ENCODE measurements at places on chromosomes 7 and 10.
A peak's percentile ranks its signal among the peaks of the same experiment; 100 is the strongest.

- DNase-seq, result no peak
Measured at GRCh38 chr7:150745876-150746275, 8.7 kb downstream of the GIMAP5 start.

DNA sequence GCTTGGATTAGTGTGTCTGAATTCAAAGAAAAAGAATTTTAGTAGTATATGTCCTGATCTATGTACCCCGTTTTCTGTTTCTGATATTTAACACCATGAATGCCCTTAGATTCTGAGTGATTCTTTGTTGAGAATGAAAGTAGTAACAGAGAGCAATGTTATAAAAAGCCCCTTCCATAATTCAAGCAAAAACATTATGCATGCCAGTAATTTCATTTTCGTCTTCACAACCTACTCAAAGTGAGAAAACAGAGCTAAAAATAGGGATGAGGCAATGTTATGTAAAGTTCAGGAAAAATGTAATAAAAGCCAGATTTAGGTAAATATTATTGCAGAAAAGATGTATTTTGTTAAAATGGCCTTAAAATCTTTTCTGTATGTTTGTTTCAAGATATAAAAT, 28.1 kb downstream of the PTPRZ1 start:
- DNase-seq, result no peak

- DNase-seq, result no peak
Measured at GRCh38 chr10:13247784-13248183, 13.6 kb upstream of the UCMA start.

DNA sequence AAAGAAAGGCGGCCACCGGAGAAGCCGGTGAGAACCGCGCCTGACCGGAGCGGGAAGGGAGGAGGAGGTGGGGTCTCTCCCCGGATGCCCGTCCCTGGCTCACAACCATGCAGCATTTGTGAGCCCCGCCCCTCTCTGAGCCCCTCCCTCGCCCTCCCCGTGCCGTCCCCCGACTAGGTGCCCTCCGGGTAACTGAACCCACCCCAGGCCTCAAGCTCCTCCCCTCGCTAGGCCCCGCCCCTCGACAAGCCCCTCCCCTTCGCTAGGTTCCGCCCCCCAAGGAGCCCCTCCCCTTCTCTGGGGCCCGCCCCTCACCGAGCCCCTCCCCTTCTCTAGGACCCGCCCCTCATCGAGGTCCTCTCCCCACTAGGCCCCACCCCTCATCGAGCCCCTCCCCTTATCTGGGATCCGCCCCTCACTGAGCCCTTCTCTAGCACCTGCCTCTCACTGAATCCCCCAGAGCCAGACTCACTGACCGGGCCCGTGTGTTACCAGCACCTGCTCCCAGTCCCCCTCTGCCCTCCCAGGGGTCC, 42.2 kb upstream of the HSPB1 start:
- DNase-seq, result peak; percentile 7

- no peak for DNase-seq
Measured at GRCh38 chr7:134350709-134351108, 34.0 kb upstream of the SLC35B4 start.

DNA sequence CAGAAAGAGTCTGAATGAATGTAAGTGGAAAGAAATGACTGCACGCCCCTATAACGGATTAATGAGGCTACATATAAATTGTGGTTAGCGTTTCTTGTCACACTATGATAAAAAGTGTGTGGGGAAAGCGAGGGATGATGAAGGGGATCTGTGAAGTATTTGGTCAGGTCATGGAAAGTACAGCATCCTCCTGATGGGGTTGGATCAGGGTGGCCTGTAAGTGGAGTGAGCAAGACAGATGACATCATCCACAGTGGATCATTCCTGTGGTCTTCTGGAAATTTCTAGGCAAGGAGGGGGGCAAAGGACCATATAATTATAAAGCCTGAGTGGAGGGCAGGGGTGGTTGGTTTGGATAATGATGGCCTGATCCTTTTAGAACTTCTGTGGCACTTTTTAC, 606.0 kb downstream of the INHBA start:
- no peak for DNase-seq

- no peak for DNase-seq
Measured at GRCh38 chr10:94108200-94108599, 114.5 kb downstream of the PLCE1 start.
